Endothelial cell (in vitro differentiated cells): ENCODE measurements at places on chromosomes 3 and 15.

GRCh38 chr3:9142362-9142761, 107.1 kb downstream of the SRGAP3 start:
- no peak for DNase-seq

DNA sequence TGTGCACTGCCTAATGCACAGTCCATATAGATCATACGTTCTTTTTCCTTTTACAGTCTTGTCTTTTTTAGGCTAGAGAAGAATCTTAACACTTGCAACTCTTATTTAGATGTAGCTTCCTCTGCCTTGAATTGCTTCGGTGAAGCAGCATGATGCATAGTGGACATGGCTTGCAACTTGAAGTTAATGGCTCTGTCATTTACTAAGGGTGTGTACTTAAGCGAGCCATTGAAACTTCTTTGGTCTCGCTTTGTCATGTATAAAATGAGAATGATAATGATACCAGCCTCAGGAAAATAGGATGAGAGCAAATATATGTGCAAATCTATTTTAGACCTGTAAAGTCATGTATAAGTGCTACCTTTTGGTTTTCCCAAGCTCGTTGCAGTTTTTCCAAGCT, 147.4 kb downstream of the GHSR start:
- no peak for DNase-seq

DNA sequence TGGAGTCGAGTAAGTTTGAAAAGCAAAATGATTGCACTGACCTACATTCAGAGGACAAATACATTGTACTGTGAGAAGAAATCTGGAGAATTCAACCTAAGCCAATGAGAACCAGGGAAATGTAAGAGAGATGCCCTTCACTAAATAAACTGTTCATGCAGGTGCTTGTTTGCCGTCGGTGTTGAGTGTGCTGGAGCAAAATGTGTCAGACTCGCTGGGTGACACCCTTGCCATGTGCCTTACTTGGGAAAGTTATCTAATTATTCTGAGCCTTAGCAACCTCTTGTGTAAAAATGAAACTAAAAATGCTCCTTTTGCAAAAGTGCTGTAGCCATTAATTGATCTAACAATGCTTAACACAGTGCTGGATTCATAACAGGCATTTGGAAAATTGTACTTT, 140.4 kb downstream of the GABRB3 start:
- no peak for DNase-seq

DNA sequence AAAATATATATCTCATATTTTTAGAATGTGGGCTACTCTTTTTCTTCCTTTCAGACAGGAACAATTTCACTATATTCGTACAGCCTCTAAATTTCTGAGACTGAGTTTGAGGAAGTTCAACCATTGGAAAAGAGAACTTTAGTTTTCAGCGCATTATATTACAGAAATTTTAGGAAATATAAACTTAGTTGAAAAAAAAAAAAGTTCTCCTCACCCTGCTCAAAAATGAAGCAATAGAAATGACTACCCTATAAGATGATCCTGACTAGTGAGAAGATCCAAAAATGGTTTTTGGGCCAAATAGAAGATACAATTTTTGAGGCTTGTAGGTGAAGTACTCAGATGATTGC, 139.6 kb downstream of the MCTP2 start:
- DNase-seq, result no peak

- DNase-seq, result no peak
These were observed 18.8 kb downstream of the EIF5A2 start for GRCh38 chr3:170889630-170890029.

GRCh38 chr3:15682561-15683185, 81.1 kb downstream of the BTD start:
- DNase-seq, result no peak

- DNase-seq, result no peak
These were observed 62.3 kb downstream of the PPARG start for GRCh38 chr3:12351145-12351544.

- no peak for DNase-seq
These were observed 187.8 kb downstream of the UBE3A start for GRCh38 chr15:25250906-25251622.

DNA sequence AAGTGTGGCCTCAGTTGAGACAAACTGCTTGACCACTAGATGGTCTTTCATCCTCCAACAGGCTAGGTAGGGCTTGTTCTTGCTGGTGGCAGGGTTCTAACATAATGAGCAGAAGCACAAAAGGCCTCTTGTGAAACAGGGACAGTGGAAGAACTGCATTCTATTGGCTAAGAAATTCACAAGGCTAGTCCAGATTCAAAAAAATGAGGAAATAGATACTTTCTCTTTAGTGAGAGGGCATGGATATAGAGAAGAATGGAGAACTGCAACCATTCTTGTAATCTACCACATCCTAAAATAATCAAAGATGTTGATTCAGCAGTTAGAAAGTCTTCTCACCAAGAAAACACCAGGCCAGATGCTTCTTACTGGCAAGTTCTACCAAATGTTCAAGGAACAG, 143.7 kb upstream of the LRIG1 start:
- DNase-seq, result no peak

DNA sequence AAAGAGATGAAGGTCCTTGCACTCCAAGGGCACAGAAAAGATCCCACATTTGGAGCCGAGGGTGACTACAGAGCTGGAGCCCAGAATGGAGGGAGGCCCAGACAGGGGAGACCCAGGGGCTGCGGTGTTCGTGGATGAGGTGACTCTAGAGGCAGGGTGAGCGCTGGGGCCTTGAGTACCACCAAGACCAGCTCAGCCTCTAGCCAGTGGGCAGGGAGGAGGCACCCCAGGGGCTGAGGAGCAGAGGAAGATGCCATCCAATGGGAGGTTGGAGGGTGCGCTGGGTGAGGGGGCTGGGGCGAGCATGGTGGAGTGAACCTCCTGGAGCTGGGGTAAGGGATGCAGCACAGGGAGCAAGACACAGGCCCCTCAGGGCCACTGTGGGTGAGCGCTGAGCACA, 13.3 kb downstream of the RRP9 start:
- DNase-seq, result no peak

DNA sequence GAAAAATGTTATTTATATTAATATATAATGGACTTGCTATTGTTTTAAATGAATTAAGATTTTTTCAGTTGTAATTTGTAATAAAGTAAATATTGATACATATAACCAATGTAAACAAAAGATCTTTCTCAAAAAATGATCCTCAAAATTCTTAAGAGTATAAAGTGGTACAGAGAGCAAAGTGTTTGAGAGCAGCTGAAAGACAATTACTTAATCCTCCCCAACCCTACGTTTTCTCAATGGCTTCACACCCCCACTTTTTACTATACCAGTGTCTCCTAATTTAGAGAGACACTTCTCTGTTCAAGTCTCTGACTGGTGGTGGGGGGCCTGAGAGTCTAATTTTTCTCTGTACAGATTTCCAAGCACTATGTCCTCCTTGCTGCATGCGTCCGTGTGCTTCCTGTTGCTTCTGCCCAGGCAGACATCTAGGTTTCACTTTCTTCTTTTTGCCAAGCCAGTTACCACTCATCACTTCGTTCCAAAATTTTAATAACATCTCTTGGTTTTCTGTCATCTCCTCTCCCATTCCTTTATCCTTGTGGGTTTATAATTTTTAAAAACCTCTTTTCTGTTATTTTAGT, 276.3 kb upstream of the DNAJC19 start:
- no peak for DNase-seq

DNA sequence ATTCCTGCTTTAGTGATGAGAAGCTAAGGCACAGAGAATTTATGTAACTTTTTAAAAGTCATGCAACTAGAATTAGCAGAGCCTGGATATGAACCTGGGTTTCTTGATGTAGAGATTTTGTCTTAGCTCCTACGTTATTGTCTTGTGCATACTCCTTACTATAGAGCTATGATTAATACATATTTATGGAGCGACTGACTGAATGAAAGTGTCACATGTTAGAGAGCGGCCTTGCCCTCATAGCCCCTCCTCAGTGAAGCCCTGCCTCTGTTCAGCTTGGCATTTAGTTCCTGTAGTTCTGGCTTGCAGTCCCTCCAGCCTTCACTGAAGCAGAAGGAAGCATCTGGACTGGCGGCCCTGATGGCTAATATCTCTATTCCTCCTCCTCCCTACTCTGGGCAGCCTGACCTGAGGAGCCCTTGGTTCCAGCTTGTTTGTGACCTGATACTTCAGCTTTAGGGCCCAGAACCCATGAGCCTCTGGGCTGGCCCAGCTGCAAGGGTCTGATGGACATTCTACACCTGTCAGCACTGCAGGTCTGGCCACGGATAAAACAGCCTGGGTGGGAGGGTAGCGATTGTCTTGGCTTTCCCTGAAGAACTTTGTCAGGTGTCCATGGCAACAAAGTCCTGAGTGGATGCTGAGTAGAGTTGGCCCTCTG, 13.4 kb upstream of the AGBL1 start:
- no peak for DNase-seq

- DNase-seq, result no peak
These were observed 135.0 kb upstream of the PRR20G start for GRCh38 chr3:127422663-127423375.

- no peak for DNase-seq
These were observed 161.0 kb upstream of the UBE2E2 start for GRCh38 chr3:23041918-23042696.

GRCh38 chr3:175103298-175103697, 244.2 kb downstream of the NAALADL2 start:
- DNase-seq, result no peak

GRCh38 chr3:177111541-177111949, 85.7 kb downstream of the TBL1XR1 start:
- no peak for DNase-seq

- DNase-seq, result no peak
These were observed 21.2 kb downstream of the CRTC3 start for GRCh38 chr15:90550919-90551318.

DNA sequence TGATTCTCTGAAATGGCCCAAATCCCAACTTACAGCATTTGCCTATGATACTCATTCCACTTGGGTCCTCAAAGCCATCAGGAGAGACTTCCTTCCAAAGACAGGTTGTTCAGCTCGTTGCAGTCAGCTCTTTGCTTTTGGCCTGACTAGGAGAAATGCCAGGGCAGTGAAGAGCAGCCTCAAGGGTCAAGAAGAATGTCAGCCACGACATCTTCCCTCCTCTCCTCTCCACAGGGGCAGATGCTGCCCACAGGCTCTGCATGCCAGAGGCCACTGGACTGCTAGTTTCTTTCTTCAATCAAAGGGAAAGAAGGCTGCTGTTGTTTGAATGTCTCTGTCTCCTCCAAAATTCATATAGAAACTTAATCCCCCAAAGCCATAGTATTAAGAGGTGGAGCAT, 201.7 kb upstream of the PFN2 start:
- DNase-seq, result no peak

GRCh38 chr15:63178034-63178433, 11.4 kb upstream of the RAB8B start:
- no peak for DNase-seq

GRCh38 chr3:33658991-33659848, 58.8 kb downstream of the CLASP2 start:
- peak; percentile 49 for DNase-seq

GRCh38 chr3:57085211-57085610, 24.7 kb downstream of the SPATA12 start:
- DNase-seq, result no peak

- DNase-seq, result no peak
These were observed 84.4 kb downstream of the CMSS1 start for GRCh38 chr3:99902091-99902490.

DNA sequence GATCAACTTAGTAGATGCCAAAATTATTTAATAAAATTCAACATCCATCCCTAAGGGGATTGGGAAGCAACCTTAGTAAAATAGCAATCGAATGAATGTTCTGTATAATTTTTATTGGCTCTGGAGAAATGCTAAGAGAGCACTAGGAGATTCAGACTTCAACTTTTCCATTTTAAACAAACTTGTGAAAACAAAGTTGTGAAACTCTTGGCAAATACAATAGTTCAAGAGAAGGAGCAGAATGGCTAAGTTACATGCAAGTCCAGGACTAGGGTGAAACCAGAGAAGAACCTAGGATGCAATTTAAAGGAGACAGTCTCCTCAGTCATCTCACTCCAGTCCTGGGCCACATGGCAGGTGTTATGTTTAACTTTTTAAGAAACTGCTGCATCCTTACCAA, 16.7 kb upstream of the ZNF280D start:
- no peak for DNase-seq

- DNase-seq, result no peak
These were observed 9.1 kb downstream of the CDAN1 start for GRCh38 chr15:42727750-42728381.

DNA sequence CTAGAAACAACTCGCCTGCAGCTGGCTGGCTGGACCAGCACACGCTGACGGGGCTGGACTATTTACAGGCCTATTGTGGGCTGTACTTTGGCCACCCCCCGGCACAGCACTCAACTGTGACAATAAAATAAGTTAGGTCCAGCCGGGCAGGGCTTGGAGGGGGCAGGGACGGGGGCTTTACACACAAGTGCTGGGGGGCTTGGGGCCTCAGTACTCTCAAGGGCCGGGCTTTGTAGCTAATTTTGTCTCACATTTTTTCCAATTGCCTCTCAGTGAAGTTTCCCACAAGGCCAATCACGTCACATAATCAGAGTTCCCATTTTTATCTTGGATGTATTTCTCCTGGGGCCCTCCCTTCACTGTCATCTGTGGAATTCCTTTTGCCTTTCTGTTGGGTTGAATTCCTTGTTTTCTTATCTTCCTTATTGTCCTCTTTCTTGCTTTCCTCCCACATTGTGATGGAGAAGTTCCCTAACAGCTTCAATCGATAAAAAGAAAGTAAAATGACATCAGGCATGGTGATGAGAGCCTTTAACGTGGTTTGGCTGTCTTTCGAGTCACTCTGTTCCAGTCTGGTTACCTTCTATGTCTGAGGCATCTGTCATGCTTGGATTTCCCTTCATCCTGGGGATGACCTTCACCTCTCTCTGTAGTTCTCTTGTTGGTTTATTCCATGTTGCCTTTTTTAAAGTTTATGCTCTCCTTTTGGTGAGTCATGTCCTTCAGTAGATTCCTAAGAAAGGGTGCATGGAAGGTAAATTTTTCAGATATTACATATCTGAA, 44.1 kb upstream of the CMTM7 start:
- no peak for DNase-seq

- DNase-seq, result peak; percentile 18
These were observed 31.7 kb downstream of the PLSCR4 start for GRCh38 chr3:146218880-146219866.

DNA sequence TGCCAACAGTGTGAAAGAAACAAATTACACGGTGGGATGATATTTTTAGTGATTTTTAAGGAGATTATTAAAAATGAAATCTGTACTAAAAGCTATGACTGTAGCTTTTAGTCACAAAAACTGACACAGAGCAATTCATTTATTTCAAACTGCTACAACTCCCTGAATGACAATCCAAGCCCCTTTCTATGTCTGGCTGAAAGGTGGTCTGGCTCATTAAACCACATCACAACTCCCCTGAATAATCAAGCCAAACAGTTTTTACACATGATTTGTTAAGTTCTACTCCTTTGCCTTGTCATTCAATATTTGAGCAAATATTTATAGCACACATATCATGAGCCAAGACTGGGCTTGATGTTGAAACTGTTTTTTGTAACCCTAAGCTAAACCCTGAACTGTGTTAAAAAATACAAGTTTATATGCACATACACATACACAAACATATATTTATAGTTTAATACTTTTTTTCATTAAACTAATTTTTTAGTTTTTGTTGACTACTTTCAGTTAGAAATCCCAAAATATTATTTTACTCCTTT, 125.5 kb downstream of the RBMS3 start:
- DNase-seq, result no peak

GRCh38 chr3:10822055-10822454, 6.0 kb downstream of the SLC6A11 start:
- DNase-seq, result no peak
